ENCODE measurements at places on chromosomes 12 and 14. TPM values are rescaled to one million over a fixed set of nuclear protein-coding genes. Genes with fewer than 3 reads are reported as not detected.

SERPINA10 gene
- not detected for total RNA-seq

SYT10 gene
- not detected for total RNA-seq

LIN52 gene
- 9.3 TPM for total RNA-seq

TSHR gene
- not detected for total RNA-seq

CLEC2A gene
- total RNA-seq, result not detected

TRPV4 gene
- total RNA-seq, result 1.6 TPM

GRCh38 chr12:124478985-124479645 lies 88.3 kb downstream of the NCOR2 start:
- no peaks in the 10 kb centered on the region for H3K27me3 ChIP-seq
- peaks cover 21% of the 10 kb centered on the region for H3K36me3 ChIP-seq
- H3K4me1 ChIP-seq, result peaks cover 18% of the 10 kb centered on the region
- H3K4me3 ChIP-seq, result no peak overlapping the region

GRCh38 chr12:80553316-80553715 lies 109.3 kb downstream of the PTPRQ start:
- H3K4me1 ChIP-seq, result peaks cover 26% of the 10 kb centered on the region
- DNase-seq, result peak; percentile 87
- no peaks in the 10 kb centered on the region for H3K27me3 ChIP-seq

DNA sequence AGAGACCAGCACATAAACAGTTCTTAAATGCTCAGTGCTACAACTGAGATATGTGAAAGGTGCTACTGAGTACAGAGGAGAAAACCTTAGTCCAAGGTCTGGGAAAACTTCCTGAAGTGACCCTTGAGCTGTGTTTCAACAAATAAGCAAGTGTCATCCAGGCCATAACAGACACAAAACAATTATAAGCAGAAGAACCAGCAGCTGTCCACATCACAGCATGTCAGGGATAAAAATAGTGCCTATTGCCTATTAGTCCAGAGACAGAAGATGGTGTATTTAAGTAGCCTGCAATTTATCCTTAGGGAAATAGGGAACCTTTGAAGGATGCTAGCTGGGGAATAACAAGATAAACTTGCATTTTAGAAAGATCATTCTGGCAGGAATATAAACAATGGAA lies 237.8 kb downstream of the SPTSSA start:
- H3K4me1 ChIP-seq, result peaks cover 27% of the 10 kb centered on the region
- DNase-seq, result no peak
- H3K27me3 ChIP-seq, result no peaks in the 10 kb centered on the region
- no peak overlapping the region for H3K4me3 ChIP-seq

- no peak overlapping the region for H3K27ac ChIP-seq
- H3K4me3 ChIP-seq, result no peak overlapping the region
- no peaks in the 10 kb centered on the region for H3K27me3 ChIP-seq
- H3K4me1 ChIP-seq, result no peaks in the 10 kb centered on the region
- no peaks in the 10 kb centered on the region for H3K36me3 ChIP-seq
These were observed 45.8 kb upstream of the P2RX7 start for GRCh38 chr12:121086781-121087295.

DNA sequence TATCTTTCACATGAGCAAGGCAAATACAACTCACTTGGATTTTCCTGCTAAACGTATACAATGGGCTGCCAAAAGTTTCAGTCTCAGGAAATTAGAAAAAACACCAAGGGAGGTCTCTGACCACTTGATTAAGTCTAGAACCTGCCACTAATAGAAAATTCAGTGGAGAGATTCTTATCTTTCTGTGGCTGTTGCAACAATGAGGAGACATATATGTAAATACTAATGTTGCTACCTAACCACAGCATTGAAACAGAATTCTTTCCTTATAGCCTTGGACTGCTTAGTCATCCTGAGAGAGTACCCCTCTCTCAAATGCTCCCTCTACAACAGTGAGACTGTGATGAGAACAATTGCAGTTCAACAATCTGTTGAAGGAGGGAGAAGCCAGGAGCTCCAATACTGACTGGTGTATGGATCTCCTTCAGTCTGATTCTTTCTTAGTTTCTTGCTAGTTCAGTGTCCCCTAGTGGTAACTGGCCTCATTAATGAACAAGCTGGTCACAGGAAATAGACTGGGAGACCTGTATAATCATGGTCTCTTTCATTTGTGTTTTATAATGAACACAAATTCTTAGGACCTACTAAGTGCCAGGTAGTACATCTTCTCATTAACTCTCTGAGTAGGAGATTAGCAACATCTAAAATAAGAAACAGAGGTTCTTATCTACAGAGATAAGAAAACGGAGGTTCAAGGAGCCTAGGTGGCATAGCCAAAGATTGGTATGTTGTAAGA lies 164.5 kb downstream of the SLC38A4 start:
- peaks cover 57% of the 10 kb centered on the region for H3K4me1 ChIP-seq
- H3K36me3 ChIP-seq, result no peaks in the 10 kb centered on the region
- no peak overlapping the region for H3K4me3 ChIP-seq
- no peaks in the 10 kb centered on the region for H3K27me3 ChIP-seq
- peak overlapping the region; percentile 56 for H3K27ac ChIP-seq

GRCh38 chr12:62922539-62922938 lies 12.4 kb downstream of the PPM1H start:
- peak; percentile 84 for DNase-seq
- H3K4me1 ChIP-seq, result peaks cover 39% of the 10 kb centered on the region
- no peaks in the 10 kb centered on the region for H3K27me3 ChIP-seq
- H3K27ac ChIP-seq, result peak overlapping the region; percentile 62
- H3K36me3 ChIP-seq, result no peaks in the 10 kb centered on the region

DNA sequence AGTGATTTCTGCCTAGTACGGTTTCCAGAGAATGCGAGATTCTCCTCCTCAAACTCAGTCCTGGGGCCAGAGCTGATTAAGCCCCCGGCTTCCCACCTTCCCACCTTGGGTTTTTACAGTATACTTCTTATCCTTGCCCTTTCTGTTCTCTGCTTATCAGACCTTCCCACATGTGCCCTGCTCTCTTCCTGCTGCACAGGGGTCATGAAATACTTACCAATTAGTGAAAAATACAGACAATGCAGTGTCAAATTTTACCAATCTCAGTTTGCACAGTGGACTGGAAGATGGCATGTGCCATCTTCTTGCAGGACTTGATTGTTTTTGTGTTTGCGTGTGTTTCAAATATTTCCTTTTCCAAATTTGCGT lies 14.7 kb downstream of the SUSD6 start:
- no peak for DNase-seq
- no peak overlapping the region for H3K4me3 ChIP-seq
- peaks cover 3% of the 10 kb centered on the region for H3K4me1 ChIP-seq

DNA sequence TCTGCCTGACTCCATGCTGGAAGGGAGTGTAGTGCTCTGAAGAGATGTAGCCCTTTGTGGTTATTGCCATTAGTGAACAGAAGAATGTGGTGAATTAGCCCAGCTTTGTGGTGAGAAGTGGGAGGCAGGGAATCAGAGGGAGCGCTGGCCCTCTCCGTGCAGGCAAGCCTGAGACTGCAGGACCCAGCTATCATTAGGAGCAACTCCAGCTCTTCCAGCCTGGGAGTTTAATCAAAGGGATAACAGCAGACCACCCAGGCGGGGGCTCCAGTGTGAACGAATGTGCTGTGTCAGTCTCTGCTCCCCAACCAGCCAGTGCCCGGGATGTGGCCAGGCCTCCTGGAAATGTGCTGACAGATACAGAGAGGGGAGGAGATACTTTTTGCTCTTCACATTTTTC lies 142.7 kb downstream of the TTLL5 start:
- no peak for DNase-seq
- no peaks in the 10 kb centered on the region for H3K27me3 ChIP-seq
- H3K36me3 ChIP-seq, result peaks cover 7% of the 10 kb centered on the region

DNA sequence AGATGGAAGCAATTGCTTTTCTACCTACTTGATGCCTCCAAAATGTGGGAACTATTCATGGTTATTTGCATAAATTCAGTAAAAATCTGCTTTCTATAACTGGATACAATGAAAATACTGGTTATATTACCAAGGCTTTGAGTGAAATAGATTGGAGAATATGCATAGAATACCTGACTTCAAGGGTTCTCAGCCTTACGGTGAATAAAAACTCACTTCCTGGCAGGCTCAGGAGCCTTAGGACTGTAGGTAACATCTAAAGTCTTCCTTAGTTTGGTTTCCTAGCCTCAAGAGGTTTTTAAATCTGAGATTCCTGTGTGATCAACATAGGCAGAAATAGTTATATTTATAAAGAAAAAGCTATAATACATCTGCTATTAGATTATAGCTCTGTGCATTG lies 158.6 kb downstream of the SLC41A2 start:
- no peak overlapping the region for H3K27ac ChIP-seq
- H3K27me3 ChIP-seq, result no peaks in the 10 kb centered on the region
- H3K4me1 ChIP-seq, result peaks cover 10% of the 10 kb centered on the region
- H3K4me3 ChIP-seq, result no peak overlapping the region

DNA sequence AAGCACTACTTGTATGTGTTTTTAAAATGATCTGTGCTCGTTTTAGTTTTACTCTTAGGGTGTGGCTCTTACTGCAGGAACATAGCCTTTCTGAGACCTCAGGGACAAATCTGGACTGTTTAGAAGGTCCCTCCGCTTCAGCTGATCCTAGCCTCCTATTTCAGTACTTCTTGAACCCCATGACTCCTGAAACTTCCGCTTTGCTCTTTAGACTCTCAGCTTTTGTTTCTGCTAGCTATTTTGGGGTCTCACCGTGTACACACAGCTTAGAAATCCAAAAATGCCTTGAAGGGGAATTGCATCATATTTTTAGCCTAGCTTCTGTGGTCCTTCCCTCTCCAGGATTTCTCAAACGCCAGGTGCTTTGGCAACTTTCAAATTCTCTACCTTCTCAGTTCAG lies 8.3 kb downstream of the OR11G2 start:
- DNase-seq, result no peak
- no peaks in the 10 kb centered on the region for H3K36me3 ChIP-seq
- peaks cover 18% of the 10 kb centered on the region for H3K27me3 ChIP-seq
- H3K4me1 ChIP-seq, result no peaks in the 10 kb centered on the region
- no peak overlapping the region for H3K27ac ChIP-seq
- no peak overlapping the region for H3K4me3 ChIP-seq

GRCh38 chr14:98433436-98433835 lies 838.6 kb downstream of the BCL11B start:
- no peak overlapping the region for H3K4me3 ChIP-seq
- H3K27ac ChIP-seq, result no peak overlapping the region
- H3K27me3 ChIP-seq, result no peaks in the 10 kb centered on the region
- no peak for DNase-seq
- no peaks in the 10 kb centered on the region for H3K4me1 ChIP-seq

All from PC-3 (cell line).